ENCODE measurements at places on chromosomes 16 and 17. TPM values are rescaled to one million over a fixed set of nuclear protein-coding genes. Genes with fewer than 3 reads are reported as not detected.

DNA sequence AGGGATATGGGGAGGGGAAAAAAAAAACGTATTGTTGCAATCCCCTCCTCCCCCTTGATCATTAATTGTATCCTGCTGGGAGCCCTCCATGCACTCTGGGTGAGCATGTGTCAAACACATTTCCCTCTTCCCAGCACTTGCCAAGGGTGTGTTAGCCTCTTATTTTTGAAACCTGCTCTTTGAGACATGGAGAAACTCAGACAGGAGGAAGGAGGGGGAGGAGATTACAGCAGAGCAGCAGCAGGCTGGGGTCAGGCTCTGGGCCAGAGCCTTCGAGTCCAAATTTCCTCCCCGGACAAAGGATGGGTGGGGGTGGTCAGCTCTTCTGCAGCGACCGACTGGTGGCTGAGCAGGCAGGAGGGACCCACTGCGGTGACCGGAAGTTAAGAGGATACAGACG, 64.7 kb downstream of the SOX9 start:
- no peak overlapping the region for H3K27ac ChIP-seq
- H3K27me3 ChIP-seq: no peaks in the 10 kb centered on the region
- DNase-seq: no peak
- no peak overlapping the region for H3K4me3 ChIP-seq
- H3K4me1 ChIP-seq: no peaks in the 10 kb centered on the region

GRCh38 chr17:2060385-2060658, 5.4 kb downstream of the HIC1 start:
- H3K4me1 ChIP-seq: peaks cover 43% of the 10 kb centered on the region
- no peak overlapping the region for H3K4me3 ChIP-seq
- no peak overlapping the region for H3K27ac ChIP-seq
- H3K36me3 ChIP-seq: peaks cover 12% of the 10 kb centered on the region

DNA sequence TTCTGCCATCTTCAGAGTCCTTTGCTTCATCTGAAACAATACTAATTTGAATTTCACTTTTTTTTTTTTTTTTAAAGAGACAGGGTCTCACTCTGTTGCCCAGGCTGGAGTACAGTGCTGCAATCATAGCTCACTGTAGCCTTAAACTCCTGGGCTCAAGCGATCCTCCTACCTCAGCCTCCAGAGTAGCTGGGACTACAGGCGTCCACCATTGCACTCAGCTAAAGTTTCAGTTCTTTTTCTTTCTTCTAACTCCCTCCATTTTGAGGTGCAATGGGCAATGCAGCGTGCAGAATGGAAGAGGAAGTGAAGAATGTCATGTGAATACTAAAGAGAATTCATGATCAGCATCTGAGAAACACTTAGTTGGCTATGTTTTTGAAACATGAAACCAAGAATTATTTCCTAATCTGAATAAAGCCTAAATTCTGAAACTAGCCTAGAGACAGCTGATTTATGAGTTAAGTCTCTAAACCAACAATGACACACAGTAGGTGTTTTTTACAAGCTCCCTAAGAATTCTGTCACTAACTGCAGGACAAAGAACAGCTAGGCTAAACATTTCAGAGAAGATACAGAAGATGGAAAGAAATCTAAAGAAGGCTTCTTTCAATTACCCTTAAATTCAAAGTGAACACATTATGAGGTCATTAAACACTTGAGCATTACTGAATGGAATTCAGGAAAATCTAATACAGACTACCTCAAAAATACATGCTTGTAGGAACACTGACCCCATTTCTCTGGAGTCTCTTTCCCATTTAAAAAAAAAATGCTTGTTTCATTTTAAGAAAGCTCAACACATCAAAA, 21.0 kb downstream of the SNN start:
- H3K27me3 ChIP-seq: no peaks in the 10 kb centered on the region
- H3K36me3 ChIP-seq: peaks cover 24% of the 10 kb centered on the region
- peak overlapping the region; percentile 5 for H3K27ac ChIP-seq
- peaks cover 33% of the 10 kb centered on the region for H3K4me1 ChIP-seq
- no peak for DNase-seq

The SLC22A31 gene
- total RNA-seq: 0.81 TPM

DNA sequence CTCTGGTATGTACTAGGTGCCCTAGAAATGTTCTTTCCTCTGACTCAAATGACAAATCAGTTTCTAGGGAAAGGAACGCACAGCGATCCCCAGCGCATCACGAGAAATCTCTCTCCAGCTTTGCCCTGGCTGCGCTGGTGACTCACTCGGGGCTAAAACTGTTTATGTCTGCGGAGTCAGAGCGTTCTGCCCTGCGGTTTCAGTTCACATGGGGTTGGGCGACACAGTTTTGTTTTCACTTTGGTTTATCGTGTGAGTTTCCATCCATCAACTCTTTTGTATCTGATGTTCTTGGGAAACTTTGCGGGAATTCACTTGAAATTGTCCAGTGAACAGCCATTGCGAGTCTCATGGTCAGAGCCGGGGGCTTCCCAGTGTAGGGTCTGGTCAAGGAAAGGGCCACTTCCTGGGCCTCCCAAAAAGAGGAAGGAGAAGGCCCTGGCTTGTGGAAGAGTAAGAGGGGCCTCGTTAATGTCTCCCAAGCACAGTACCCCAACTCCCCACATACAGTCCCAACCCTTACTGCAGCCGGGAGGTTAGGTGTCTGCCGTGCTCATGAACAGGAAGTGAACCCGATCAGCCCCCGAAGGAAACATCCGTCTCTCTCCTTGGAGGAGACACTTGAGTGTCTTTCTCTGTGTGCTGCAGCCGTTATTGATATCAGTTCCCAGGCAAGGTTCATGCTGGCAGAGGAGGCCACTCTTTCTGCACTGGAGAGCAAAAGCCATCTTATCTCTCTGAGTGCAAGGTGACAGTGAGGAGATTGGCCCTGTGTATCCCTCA, 643.2 kb downstream of the WWOX start:
- no peak for DNase-seq
- peak overlapping the region; percentile 57 for H3K4me3 ChIP-seq
- no peak overlapping the region for H3K27ac ChIP-seq
- H3K36me3 ChIP-seq: no peaks in the 10 kb centered on the region
- no peaks in the 10 kb centered on the region for H3K27me3 ChIP-seq
- H3K4me1 ChIP-seq: peaks cover 17% of the 10 kb centered on the region

GRCh38 chr17:83101805-83102480, 22.5 kb downstream of the METRNL start:
- H3K4me1 ChIP-seq: peaks cover 40% of the 10 kb centered on the region
- H3K4me3 ChIP-seq: peak overlapping the region; percentile 68
- no peaks in the 10 kb centered on the region for H3K27me3 ChIP-seq
- H3K27ac ChIP-seq: peak overlapping the region; percentile 81

- no peak for DNase-seq
- H3K27ac ChIP-seq: no peak overlapping the region
- H3K4me1 ChIP-seq: no peaks in the 10 kb centered on the region
- no peak overlapping the region for H3K4me3 ChIP-seq
- no peaks in the 10 kb centered on the region for H3K36me3 ChIP-seq
These were observed 28.8 kb downstream of the ZFPM1 start for GRCh38 chr16:88481851-88482250.

GRCh38 chr16:27995378-27995777, 68.1 kb downstream of the GSG1L start:
- H3K36me3 ChIP-seq: no peaks in the 10 kb centered on the region
- H3K27me3 ChIP-seq: no peaks in the 10 kb centered on the region
- no peak overlapping the region for H3K27ac ChIP-seq
- no peak overlapping the region for H3K4me3 ChIP-seq
- no peak for DNase-seq
- H3K4me1 ChIP-seq: peaks cover 8% of the 10 kb centered on the region

GRCh38 chr17:62017912-62018311, 47.2 kb downstream of the MED13 start:
- no peak for DNase-seq
- no peak overlapping the region for H3K4me3 ChIP-seq
- no peak overlapping the region for H3K27ac ChIP-seq
- H3K4me1 ChIP-seq: peaks cover 5% of the 10 kb centered on the region
- no peaks in the 10 kb centered on the region for H3K27me3 ChIP-seq

DNA sequence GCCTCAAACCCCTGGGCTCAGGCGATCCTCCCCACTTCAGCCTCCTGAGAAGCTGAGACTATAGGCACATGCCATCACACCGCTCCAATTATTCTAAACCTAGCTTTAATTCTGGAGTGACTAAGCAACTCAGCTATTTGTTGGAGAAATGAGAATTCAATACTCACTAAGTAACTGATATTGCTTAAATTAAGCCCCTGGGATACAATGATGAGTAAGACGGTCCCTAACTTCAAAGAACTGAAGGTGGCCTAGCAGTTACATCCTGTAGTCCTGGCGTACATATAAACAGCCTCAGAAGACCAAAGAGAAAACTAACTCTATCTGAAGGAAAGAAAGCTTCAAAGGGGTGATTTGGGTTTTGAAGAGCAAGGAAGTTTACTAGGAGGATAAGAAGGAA, 25.0 kb downstream of the XPO6 start:
- H3K4me1 ChIP-seq: peaks cover 3% of the 10 kb centered on the region
- DNase-seq: no peak
- H3K36me3 ChIP-seq: no peaks in the 10 kb centered on the region
- no peak overlapping the region for H3K27ac ChIP-seq
- no peaks in the 10 kb centered on the region for H3K27me3 ChIP-seq
- no peak overlapping the region for H3K4me3 ChIP-seq

- H3K4me3 ChIP-seq: no peak overlapping the region
- H3K4me1 ChIP-seq: no peaks in the 10 kb centered on the region
- no peak for DNase-seq
These were observed 163.1 kb upstream of the CCL2 start for GRCh38 chr17:34091975-34092374.

The GDPD1 gene
- total RNA-seq: 2.0 TPM

The KRT12 gene
- total RNA-seq: not detected

GRCh38 chr16:19696328-19696727, 21.7 kb downstream of the KNOP1 start:
- H3K27ac ChIP-seq: peak overlapping the region; percentile 25
- peaks cover 21% of the 10 kb centered on the region for H3K4me1 ChIP-seq
- peaks cover 9% of the 10 kb centered on the region for H3K36me3 ChIP-seq
- peak; percentile 29 for DNase-seq
- H3K4me3 ChIP-seq: no peak overlapping the region

DNA sequence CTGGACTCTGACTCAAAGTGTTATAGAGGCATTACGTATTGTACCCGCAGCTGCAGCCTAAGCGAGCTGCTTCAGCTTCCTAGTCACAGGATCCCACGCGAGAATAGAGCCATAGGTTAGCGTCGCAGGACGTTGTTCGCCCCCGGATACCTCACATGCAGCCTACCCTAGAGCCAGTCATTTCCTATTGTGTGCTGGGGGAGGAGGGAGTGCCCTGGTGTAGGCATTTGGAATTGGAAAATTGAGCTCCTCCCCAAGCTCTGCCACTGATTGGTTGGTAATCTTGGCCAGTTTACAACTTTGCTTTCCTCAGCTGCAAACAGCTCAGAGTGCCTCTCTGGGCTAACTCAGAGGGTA, 530 bp downstream of the NAA60 start:
- H3K27ac ChIP-seq: peak overlapping the region; percentile 87
- no peaks in the 10 kb centered on the region for H3K4me1 ChIP-seq
- no peaks in the 10 kb centered on the region for H3K27me3 ChIP-seq
- H3K36me3 ChIP-seq: peaks cover 8% of the 10 kb centered on the region
- DNase-seq: no peak
- H3K4me3 ChIP-seq: peak overlapping the region; percentile 80

The FAM20A gene
- 24.8 TPM for total RNA-seq

The ABCA9 gene
- total RNA-seq: 31.5 TPM

The MYH13 gene
- not detected for total RNA-seq

GRCh38 chr16:85856079-85856478, 42.9 kb upstream of the IRF8 start:
- no peak overlapping the region for H3K4me3 ChIP-seq
- no peaks in the 10 kb centered on the region for H3K4me1 ChIP-seq
- H3K27me3 ChIP-seq: no peaks in the 10 kb centered on the region
- H3K36me3 ChIP-seq: no peaks in the 10 kb centered on the region
- no peak overlapping the region for H3K27ac ChIP-seq

The CDC6 gene
- 0.71 TPM for total RNA-seq

The EVPLL gene
- total RNA-seq: not detected

The GLP2R gene
- not detected for total RNA-seq

The RAC3 gene
- not detected for total RNA-seq

- no peak overlapping the region for H3K4me3 ChIP-seq
- H3K4me1 ChIP-seq: no peaks in the 10 kb centered on the region
- no peaks in the 10 kb centered on the region for H3K27me3 ChIP-seq
- H3K27ac ChIP-seq: no peak overlapping the region
- H3K36me3 ChIP-seq: no peaks in the 10 kb centered on the region
- no peak for DNase-seq
These were observed 72.6 kb upstream of the CDH5 start for GRCh38 chr16:66293932-66294331.

- peaks cover 4% of the 10 kb centered on the region for H3K4me1 ChIP-seq
- H3K36me3 ChIP-seq: peaks cover 41% of the 10 kb centered on the region
- no peak overlapping the region for H3K27ac ChIP-seq
- no peak for DNase-seq
These were observed 19.9 kb downstream of the NCBP3 start for GRCh38 chr17:3826191-3826590.

GRCh38 chr17:31654936-31655335, 204.1 kb downstream of the COPRS start:
- no peaks in the 10 kb centered on the region for H3K36me3 ChIP-seq
- H3K27me3 ChIP-seq: no peaks in the 10 kb centered on the region
- H3K27ac ChIP-seq: no peak overlapping the region
- no peak for DNase-seq
- peaks cover 11% of the 10 kb centered on the region for H3K4me1 ChIP-seq

The MFAP4 gene
- total RNA-seq: 425 TPM

- H3K4me1 ChIP-seq: no peaks in the 10 kb centered on the region
- H3K27ac ChIP-seq: no peak overlapping the region
- DNase-seq: no peak
- H3K36me3 ChIP-seq: no peaks in the 10 kb centered on the region
- H3K27me3 ChIP-seq: no peaks in the 10 kb centered on the region
- H3K4me3 ChIP-seq: no peak overlapping the region
These were observed 64.8 kb downstream of the NT5M start for GRCh38 chr17:17367931-17368330.

The GPR139 gene
- total RNA-seq: not detected

DNA sequence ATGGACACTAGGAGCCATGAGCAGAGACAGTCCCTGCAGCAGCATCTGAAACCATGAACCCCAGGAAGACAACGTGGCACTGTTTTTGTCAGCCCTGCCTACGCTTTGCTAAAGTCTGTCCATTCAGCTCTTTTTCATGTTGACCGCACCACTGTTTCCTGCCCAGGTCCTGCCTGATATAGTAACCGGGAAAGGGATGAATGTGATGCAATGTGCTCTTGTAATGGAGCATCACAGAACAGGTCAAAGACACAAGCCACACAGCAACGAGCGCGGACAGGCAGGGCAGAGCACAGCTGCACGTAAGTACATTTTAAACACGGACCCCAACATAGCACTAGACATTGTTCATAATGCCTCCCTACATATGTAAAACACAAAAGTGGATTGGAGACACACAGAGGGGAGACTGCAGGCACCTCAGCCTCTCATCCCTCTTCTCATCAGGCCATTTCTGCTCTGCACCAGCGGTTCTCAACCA, 16.9 kb upstream of the TNFRSF13B start:
- no peaks in the 10 kb centered on the region for H3K27me3 ChIP-seq
- DNase-seq: no peak
- no peak overlapping the region for H3K4me3 ChIP-seq
- no peak overlapping the region for H3K27ac ChIP-seq
- no peaks in the 10 kb centered on the region for H3K4me1 ChIP-seq
